Activated CD8-positive, alpha-beta memory T cell treated with anti-CD3 and anti-CD28 coated beads for 4 hours (primary cell): ENCODE measurements at places on chromosomes 16 and 17.

- no peak for DNase-seq
Measured at GRCh38 chr16:26118575-26118974, 426.8 kb downstream of the HS3ST4 start.

- DNase-seq: no peak
Measured at GRCh38 chr16:82199209-82199608, 29.2 kb upstream of the MPHOSPH6 start.

DNA sequence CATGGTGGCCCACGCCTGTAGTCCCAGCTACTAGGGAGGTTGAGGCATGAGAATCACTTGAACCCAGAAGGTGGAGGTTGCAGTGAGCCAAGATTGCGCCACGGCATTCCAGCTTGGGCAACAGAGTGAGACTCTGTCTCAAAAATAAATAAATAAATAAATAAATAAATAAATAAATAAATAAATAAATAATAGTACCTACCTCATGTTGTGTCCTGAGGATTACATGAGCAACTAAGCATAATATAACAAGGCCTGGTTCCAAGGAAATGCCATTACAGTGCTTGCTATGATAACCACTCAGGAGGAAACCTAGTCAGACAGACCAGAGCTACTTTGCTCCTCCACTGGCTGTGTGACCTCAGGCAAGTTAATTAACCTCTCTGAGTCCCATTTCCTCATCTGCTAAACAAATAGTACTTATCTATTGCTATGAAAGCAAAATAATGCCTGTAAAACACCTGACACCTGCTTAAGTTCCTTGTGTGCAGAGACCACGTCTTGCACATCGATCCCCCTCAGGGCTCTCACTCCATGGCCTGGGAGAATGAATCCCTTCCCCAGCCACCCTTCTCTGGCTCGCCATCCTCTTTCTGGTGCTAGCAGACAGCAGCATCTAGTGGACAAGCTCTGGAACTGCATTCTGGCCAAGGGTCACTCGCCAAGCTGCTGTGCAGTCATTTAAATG, 7.5 kb downstream of the EPOP start:
- peak; percentile 21 for DNase-seq

DNA sequence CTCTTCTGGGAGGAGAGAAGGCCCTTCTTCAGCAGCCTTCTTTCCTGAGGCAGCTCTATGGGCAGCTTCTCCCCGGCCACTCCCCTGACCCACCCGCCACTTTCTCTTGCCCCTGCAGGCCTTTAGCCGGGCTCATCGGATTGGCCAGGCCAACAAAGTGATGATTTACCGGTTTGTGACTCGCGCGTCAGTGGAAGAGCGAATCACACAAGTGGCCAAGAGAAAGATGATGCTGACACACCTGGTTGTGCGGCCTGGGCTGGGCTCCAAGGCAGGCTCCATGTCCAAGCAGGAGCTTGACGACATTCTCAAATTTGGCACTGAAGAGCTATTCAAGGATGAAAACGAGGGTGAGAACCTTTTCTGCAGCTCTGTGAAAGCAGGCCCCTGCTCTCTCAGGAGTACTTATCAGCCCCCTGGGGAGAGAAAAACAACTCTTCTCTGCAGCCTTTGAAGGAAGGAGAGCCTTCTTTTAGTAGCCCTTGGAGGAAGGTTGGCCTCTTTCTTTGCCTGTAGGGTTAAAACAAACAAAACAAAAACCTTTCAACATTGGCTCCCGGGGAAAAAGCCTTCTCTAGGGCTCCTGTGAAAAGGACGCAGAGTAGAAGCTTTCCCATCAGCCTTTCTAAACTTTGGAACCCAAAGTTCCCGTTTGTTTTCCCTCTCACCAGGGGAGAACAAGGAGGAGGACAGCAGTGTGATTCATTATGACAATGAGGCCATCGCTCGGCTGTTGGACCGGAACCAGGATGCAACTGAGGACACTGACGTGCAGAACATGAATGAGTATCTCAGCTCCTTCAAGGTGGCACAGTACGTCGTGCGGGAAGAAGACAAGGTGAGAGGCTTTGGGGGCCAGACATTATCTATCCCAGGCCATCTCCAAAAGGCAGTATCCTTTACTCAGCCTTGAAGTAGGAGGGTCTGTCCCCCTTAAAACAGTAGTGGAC, 12.7 kb downstream of the RNF227 start:
- DNase-seq: no peak

- no peak for DNase-seq
Measured at GRCh38 chr16:9258423-9259051, 167.1 kb downstream of the HAPSTR1 start.

DNA sequence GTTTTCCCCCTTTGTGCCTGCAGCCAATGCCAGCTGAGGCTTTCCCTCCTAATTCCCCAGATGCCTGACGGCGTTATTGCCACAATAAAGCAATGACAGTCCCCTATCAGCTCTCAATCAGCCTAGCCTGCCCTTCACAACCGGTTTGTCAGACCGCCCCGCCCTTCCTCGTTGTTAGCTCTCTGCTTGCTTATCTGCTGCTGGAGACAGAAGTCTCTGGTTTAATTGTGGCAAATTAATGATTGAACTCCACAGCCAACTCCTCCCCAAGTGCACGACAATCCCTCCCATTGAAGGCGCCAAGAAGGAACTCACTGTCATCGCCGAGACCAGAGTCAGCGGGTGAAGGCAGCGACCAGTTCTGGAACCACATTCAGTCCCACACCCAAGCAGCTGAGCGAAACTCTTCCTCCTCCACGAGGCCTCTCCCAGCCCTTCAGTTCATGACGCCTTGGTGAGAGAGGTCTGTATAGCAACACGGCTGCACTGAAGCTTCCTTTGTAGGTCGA, 474.4 kb downstream of the SLC39A11 start:
- no peak for DNase-seq
